NCI-H187 (cell line): ENCODE measurements at places on chromosomes 11 and 22.

GRCh38 chr11:35682230-35683173 lies 19.9 kb downstream of the TRIM44 start:
- DNase-seq = peak; percentile 46

- DNase-seq = no peak
These were observed 32.0 kb downstream of the EXPH5 start for GRCh38 chr11:108561535-108561991.

GRCh38 chr22:35070451-35071093 lies 4.6 kb downstream of the ISX start:
- DNase-seq = no peak

DNA sequence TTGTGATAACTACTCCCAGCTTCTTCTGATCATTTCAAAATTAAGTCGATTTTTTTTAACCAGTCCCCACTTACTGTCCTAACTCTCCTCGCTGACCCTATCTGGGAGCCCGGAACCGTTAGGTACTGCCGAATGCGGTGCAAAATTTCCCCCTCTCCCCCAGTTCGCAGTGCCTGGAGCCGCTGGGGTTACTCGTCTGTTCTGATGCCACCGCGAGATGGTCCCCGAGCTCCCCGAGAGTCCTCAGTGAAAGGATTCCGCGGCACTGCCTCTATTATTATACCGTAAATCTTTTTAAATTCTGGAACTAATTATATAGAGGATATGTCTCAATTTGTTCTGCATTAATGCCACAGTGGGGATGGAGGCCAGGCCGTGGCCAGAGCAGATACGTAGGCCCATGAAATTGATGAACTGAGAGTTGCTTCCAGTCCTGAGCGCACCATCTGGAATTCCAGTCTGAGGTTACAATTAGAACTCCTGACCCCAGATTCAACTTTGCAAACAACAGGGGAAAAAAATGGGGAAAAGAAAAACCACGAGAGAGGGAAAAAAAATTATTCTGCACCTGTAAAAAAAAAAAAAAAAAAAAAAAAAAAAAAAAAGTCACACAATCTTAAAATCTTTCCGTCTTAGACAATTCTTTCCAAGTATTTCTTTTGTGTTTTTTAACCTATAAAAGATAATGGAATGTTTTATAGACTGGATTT lies 4.3 kb upstream of the WT1 start:
- no peak for DNase-seq

GRCh38 chr11:113472471-113472870 lies 2.7 kb downstream of the DRD2 start:
- no peak for DNase-seq

- no peak for DNase-seq
These were observed 103.9 kb downstream of the GUCY1A2 start for GRCh38 chr11:106914409-106914808.

GRCh38 chr11:15342163-15342562 lies 227.4 kb downstream of the INSC start:
- no peak for DNase-seq

- DNase-seq = no peak
These were observed 62.4 kb upstream of the ZBED5 start for GRCh38 chr11:10920205-10920604.
